Stimulated activated CD8-positive, alpha-beta memory T cell treated with anti-CD3 and anti-CD28 coated beads, Interleukin-4, amount 100 ng/mL, for 48 hours (primary cell): ENCODE measurements at places on chromosomes 7 and 10.

GRCh38 chr10:132396494-132397035, 435 bp upstream of the PWWP2B start:
- DNase-seq, result peak; percentile 60

- DNase-seq, result no peak
Measured at GRCh38 chr7:105002-105401, 87.4 kb upstream of the FAM20C start.

GRCh38 chr7:45196374-45196773, 38.8 kb downstream of the RAMP3 start:
- peak; percentile 77 for DNase-seq

DNA sequence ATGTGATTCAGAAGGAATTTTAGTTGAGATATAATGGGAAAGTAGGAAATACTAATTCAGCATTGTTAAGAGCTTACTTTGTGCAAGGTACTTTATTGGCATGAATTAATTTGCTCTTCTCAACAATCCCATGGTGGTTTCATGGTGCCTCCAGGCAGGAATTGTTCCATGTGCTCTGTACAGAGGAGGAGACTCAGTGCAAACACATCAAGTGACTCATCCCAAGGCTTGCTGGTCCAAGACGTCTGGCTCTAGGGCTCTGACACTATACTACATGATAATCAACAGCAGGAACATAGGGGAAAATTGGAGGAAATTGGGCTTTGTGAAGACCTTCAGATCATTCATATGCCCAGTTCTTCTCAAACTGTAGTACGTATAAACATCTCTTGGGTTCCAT, 66.5 kb upstream of the PRKG1 start:
- no peak for DNase-seq

DNA sequence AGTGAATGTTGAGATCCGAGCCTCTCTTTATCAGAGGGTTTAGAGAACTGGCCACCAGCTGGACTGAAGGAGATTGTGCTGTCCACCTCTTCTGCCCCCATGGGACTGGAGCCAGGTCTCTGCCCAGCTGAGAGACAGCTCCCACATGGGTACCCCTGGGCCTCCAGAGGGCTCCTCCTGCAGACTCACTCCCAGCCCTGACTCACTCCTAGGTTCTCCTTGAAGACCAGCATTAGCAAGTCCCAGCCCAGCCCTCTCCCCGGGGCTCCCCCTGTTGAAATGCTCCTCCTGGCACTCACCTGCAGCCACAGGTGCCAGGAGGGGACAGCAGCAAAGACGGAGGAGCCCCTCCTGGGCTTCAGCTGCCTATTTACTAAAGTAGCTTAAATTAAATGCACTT, 126.9 kb downstream of the CXCL12 start:
- DNase-seq, result no peak
